ENCODE measurements at places on chromosomes 12 and 14.
A peak's percentile ranks its signal among the peaks of the same experiment; 100 is the strongest.

GRCh38 chr12:46499226-46499625, 126.7 kb upstream of the SLC38A2 start:
- no peak for DNase-seq

DNA sequence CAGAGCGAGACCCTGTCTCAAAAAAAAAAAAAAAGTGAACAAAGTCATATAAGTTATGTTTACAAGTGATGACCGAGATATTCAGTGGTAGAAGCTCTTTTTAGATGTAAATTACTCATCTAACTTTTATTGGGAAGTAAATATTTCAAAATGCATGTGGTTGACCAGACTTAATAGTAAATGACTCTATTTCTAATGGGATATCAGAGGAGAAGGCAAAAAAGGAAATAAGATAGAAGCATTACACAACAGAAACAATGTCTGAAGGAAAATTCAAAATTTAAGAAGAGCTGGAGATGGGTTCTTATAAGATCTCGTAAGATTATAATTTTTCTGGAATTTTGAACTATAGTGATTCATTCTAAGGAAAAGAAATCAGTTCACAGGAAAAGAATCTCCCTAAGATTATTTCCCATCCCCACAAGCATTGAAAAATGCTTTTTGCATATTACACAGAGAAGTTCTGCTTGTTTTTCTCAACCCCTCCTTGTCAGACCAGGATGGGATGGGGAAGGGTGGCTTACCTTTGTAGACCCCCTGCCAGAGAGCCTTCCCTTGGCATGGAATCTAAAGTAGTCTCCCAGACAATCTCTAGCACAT, 63.1 kb upstream of the STK38L start:
- DNase-seq: no peak

DNA sequence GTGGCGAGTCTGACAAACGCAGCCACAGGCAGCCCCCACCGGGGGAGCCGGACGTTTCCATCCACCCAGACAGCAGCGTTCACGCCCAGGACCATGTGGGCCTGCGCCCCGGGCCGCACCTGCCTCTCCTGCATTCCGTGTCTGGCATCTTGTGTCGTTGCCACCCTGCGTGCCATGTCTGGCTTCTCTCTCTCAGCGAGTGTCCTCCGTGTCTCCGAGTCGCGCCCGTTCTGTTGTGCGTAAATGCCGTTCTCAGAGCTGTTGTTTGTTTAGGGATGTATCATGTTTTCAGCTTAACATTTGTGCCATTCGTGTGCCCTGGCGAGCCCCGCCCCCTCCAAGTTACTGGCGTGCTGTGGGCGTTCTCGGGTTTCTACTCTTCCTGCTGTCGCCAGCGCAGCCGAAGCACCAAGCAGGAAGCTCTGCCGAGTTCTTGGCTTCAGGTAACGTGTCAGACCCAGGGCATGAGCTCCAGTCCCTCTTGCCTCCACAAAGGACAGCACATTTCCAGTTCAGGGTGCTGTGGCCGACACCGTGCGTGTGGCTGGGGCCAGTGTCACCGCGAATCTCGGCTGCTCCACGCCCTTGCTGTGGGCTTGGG, 34.6 kb downstream of the NOC4L start:
- DNase-seq: no peak

DNA sequence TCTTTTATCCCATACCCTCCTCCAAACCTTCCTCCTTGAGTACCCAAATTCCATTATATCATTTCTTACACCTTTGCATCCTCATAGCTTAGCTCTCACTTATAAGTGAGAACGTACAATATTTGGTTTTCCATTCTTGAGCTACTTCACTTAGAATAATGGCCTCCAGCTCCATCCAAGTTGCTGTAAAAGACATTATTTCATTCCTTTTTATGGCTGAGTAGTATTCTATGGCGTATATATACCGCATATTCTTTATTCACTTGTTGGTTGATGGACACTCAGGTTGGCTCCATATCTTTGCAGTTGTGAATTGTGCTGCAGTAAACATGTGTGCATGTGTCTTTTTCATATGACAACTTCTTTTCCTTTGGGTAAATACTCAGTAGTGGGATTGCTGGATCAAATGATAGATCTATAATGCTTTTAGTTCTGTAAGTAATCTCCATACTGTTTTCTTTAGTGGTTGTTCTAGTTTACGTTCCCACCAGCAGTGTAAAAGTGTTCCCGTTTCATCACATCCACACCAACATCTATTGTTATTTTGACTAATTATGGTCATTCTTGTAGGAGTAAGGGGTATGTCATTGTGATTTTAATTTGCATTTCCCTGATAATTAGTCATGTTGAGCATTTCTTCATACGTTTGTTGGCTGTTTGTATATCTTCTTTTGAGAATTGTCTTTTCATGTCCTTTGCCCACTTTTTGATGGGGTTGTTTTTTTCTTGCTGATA, 10.1 kb downstream of the RAB21 start:
- DNase-seq: no peak

- peak; percentile 26 for DNase-seq
Observed at GRCh38 chr12:19971361-19972280, 396.7 kb upstream of the PDE3A start.

- DNase-seq: no peak
Observed at GRCh38 chr12:111893287-111893686, 51.3 kb downstream of the MAPKAPK5 start.

- no peak for DNase-seq
Observed at GRCh38 chr12:2607881-2608607, 186.7 kb upstream of the FKBP4 start.

DNA sequence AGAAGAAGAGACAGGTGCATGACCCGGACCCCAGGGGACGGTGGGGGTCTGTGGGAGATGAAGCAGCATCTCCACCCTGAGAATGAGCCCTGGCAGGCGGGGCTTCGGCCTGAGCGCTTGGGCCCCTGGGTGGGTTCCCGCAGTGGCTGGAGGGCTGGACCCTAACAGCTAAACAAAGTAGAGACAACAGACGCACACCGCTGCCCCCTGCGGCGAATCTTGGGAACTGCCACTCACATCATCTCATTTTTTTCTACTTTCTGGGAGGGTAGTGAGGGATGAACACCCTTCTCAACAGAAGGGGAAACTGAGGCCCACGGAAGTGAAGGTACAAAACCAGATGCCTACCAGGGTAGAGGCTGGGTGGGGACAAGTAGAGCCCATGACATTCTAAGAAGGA, 104.7 kb downstream of the RFLNA start:
- DNase-seq: no peak

GRCh38 chr14:84024231-84024820, 1505.6 kb upstream of the FLRT2 start:
- no peak for DNase-seq

- DNase-seq: no peak
Observed at GRCh38 chr12:92624236-92624635, 78.6 kb upstream of the PLEKHG7 start.

- no peak for DNase-seq
Observed at GRCh38 chr12:19530637-19531023, 91.3 kb downstream of the AEBP2 start.

GRCh38 chr12:15852383-15852782, 29.8 kb upstream of the STRAP start:
- DNase-seq: no peak

DNA sequence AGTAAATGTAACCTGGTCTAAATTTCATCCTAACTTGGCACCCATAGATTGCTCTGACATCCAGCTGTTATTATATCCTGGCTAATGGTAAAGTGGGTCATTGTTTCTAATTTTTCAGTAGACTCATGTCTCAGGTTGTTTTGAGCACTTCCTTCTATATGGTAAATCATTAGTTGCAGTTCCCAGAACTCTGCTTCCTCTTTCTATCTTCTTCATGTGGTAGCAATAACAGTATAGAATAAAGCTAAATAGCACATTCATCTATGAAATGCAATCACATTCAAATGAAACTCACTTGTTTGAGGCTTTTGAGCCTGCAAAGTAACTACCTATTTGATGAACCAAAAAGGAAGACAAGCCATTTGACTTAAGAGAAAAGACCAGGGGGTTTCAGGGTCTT, 65.1 kb upstream of the GZMB start:
- no peak for DNase-seq

DNA sequence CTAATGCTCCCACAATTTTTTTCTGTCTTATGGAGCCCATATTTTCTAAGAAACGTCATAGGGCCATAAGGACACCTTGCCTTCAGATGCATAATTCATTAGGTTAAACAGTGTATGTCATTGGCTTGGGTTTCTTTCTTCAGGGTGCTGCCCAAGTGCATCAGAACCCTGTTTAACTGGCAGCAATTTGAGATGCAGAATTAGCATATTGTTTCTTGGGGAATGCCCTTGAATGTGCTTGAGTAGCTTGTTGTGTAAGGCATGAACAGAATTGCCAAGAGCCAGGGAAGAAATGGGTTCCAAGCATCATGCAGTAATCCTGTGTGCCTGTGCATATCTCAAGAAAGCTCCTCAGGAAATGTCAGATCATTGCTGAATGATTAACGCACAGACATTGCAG, 277.2 kb downstream of the SYT1 start:
- DNase-seq: no peak

DNA sequence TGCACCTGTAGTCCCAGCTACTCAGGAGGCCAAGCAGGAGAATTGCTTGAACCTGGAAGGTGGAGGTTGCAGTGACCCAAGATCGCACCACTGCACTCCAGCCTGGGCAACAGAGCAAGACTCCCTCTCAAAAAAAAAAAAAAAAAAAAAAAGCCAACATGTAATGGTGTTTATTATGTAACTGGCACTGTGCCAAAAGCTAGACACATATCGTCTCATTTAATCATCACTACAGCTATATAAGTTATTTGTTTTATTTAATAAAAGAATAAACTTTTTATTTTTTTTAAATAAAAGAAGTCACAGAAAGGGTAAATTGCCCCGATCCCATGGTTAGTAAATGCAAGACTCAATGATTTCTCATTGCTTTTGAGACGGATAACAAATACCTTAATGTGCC, 76.9 kb downstream of the PTCSC3 start:
- DNase-seq: no peak

DNA sequence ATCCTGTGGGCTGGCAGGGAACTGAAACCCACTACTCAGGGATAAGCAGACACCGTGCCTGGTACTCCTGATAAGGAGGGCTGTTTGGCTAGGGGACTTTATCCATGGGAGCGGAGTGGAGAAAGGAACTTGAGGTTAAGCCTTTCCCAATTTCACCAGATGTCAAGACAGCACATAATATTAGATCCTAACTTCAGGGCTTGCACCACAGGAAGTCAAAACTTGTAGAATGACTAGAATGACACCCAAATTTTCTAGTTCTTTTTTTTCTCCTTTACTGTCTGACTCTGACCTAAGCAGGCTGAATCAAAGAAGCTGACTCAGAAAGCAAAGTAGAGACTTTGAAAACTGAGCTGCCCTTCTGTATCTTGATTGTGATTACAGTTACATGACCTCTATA, 7.1 kb upstream of the CGRRF1 start:
- no peak for DNase-seq

DNA sequence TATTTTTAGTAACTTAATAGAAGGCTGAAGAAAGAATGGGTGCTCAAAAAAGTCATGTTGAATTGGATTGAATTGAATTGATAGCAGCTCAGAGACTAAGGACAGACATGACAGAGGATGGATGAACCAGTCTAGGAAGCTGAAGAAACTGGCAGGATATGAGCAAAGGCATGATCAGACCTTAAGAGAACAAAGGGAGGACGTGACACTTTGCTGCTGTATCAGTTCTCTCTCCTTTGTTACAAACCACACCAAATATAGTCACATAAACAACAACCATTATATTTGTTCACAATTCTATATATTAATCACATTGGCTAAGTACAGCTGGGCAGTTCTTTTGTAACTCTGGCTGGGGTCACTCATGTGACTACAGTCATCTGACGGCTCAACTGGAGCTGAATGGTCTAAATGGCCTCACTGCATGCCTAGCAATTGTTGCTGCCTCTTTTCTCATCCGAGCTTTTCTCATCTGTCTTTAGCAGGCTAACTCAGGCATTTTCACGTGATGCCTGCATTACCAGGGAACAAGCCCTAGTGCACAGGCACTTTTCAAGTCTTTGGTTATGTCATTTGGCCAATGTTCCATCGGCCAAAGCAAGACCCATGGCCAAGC, 355.0 kb downstream of the ETNK1 start:
- DNase-seq: no peak

- DNase-seq: no peak
Observed at GRCh38 chr14:73774241-73774570, 60.0 kb upstream of the PNMA1 start.

DNA sequence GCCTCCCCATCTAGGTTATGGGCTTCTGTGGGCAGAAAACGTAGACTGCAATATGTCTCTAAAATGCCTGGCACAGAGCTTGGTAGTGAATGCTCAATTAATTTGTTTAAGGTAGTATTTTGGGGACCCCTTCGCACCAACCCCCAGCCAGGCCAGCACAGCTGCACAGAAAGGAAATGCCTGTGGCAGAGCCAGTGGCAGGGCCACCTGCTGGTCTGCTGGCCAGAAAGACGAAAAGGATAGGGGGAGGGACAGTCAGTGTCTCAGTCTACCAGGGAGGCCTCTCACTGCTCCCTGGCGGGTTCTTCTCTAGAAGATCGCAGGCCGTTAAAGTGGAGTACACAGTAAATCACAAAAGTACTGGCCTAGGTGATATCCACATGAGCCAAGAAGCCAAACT, 3.5 kb downstream of the RAB15 start:
- DNase-seq: no peak

DNA sequence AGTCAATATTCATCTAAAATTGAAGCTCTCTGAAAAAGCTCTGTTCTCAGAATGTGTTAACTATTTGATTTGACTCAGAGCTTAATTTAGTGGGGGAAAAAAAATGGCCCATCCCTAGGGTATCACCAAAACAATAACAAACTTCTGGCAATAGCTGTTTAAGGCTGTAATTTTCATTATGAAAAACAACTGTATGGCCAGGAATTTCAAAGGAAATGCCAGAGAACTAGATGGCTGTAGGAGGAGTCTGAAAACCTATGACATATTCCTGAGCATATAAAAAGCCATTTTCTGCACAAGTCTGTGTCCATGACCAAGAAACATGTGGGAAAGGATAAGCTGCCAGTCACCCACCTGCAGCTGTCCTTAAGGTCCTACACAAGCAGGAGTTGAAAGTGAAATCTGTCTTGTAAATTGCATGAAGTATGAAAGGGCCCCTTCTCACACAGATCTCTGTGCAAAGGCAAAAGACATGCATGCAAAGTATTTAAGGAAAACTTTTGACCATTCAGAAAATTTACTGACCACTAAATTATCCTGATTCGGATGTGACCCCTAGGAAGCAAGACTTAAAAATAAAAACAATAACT, 299.1 kb downstream of the BTG1 start:
- no peak for DNase-seq

- DNase-seq: no peak
Observed at GRCh38 chr12:6192604-6193380, 7.4 kb upstream of the CD9 start.

DNA sequence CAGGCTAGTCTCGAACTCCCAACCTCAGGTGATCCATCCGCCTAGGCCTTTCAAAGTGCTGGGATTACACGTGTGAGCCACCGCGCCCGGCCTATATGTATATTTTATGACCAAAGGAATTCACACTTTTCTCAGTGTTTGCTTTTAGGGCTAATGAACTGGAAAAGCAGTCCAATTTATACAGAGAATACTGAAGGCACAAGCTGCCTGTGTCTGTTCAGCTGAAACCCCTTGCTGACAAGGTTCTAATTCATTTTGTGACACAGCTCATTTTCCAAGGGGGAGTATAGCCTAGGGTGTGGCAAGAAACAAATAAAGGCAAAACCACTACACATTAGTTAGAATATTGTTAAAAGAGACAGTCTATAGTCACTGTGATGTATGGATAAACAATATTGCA, 18.3 kb upstream of the NEMF start:
- no peak for DNase-seq

Data from femur (tissue), 1 donor.